ENCODE measurements at places on chromosomes 2 and 18.

GRCh38 chr2:230957756-230958391 is 32.8 kb upstream of the GPR55 start:
- DNase-seq, result no peak

GRCh38 chr18:78542204-78542603 is 437.4 kb upstream of the SALL3 start:
- no peak for DNase-seq

DNA sequence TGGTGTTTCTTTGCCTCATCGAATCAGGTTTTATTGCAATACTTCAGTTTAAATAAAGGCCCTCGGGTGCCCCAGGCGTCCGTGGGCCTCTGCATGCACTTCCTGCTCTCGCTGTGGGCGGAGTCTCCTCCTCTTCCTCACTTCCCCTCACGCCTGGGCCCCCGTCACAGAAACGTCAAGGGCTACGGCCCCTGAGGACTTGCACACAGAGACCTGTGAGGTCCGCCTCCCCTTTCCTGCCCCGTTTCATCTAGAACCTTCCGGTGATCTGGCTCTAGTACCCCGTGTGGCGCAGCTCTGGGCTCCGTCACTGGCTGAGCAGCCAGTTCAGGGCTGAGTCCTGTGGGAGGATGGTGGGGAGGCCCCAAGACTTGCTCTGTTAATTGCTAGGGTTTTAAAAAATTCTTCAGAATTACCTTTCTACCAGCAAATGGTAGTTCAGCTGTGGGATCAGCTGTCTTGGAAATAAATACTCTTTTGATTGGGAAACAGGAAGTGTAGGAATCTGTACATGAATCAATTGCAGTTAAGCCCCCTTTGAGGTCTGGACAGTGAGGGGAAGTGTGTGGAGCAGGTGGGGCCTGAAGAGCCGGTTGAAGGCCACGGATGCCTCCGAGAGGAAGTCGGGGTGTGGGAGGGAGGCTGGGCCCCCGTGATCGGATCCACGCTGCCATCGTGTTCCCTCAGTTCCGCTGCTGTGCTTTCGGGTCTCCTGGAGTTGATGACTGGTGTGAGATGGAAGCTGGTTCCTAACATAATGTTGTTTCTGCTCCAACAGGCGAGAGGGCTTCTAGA is 10.2 kb downstream of the NFATC1 start:
- no peak for DNase-seq

DNA sequence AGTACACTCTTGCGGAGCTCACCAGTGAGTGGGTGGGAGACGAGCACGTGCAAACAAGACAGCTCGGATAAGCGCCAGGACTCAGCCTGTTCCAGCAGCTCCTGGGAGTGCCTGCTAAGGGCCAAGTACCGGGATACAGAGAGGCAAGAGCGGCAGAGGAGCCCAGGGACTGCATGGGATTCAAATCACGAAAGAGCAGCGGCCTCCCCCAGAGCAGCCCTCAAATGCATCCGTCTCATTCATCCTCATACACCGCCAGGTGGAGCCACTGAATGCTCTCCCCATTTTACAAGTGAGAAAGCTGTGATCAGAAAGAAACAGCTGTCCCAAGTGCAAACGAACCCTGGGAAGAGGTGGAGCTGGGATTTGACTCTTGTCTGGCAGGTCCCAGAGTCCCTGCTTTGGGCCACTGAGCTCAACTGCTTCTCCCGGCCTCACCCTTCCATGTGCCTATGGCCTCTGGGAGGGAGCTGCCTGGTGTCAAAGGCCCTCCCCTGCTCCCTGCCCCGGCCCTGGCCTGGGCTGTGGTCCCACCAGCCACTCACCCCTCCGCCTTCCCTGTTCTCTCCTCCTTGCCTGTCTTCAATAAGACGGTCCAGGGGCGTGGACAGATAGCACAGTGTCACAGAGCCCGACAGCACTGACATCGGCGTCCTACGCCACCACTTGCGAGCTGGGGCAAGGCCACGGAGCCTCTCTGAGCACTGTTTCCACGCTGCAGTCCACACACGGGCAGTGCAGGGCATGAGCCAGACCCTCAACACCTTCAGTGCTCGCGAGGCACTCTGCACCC is 72.8 kb upstream of the TAF1B start:
- DNase-seq, result peak; percentile 47

DNA sequence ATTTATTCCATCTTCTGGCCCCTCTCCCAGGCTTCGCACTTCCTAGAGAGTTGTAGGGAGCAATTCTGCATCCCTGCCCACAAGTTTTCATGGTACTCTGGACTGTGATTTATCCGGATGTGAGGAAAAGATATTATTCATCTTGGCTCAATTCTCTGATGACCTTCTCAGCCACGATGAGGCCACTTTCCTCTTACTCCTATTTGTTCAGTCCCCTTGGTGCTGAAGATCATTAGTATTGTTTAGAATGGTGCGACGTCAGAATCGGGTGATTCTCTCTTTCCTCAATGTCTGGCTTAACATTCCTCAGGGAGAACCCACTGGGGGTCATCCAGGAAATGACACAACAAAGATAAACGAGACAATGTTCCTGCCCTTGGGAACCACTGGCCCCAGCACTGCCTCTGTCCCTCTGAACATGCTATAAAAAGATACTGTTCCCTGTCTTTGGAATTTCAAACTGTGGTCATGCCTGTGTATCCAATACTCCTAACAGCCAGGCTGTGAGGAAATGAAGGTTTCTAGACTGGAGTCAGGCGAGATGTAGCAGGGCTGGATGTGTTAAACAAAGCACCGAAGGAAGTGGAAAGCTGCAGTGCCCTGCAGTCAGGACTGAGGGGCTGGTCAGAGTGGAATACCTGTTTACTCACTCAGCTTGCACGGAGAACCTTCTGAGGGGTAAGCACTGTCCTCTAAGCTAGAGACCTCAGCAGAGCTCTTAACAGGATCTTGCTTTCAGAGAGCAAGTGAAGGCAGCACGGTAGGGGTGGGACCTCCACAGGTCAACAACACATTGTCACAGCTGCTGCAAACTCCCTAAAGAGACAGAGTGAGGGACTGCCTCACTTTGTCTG is 12.9 kb upstream of the GLI2 start:
- peak; percentile 6 for DNase-seq

- no peak for DNase-seq
Observed at GRCh38 chr2:179049546-179050311, at the start of gene CCDC141. CCDC141 (minus strand) TSS chr2:179050137; CDS start chr2:179049941, 196 bp downstream.

DNA sequence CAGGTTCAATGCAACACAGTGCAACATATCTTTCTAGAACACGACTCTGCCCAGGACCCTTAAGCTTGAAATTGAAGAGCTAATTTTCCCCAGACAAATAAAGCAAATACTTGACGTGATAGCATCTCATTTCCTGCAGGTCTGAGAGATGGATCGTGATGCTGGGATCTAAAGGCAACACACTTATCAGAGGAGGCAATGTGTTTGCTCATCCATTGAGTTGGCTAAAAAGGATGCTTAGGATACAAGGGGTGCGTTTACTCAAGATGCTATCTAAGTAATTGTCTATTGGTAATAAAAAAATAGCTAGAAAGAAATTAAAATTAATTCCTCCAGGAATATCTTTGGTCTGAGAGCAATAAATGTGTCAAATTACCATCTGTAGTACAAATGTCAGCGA is 129.0 kb downstream of the SOCS6 start:
- DNase-seq, result no peak

DNA sequence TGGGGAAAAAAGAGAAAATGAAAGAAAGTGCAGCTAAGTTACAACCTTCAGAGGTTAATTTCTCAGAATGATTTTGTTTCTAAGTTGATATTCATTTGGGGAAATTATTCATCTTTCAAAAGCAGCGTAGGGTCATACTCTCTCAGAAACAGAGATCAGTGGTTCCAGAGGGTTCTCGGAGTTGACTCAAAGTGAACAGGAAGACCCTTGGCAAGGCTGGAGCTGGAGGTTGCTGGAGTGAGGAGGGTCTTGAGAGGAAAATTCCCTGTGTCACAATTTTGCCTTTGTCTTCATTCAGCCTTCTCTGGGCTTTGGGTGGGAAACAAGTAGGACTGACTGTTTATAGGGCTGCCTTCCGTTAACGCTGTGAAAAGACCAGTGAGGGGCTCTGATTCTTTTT is 168.2 kb downstream of the ICOS start:
- no peak for DNase-seq

GRCh38 chr2:224221455-224221913 is 180.4 kb downstream of the FAM124B start:
- no peak for DNase-seq

DNA sequence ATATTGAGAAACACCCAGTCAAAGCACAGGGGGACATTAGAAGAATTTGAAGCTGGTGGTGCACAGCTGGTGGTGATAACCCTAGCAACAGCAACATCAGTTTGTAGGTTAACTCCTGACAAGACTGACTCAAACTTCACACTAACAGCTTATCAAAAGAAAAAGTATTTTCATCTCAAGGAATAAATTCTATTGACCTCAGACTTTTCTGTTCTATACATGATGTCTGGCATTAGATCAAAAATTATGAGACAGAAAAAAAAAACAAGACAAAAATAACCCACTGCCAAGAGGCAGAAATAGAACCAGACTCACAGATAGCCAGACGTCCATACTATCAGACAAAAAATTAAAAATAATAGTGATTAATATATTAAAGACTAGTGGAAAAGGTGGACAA is 126.1 kb downstream of the COL6A3 start:
- DNase-seq, result no peak

DNA sequence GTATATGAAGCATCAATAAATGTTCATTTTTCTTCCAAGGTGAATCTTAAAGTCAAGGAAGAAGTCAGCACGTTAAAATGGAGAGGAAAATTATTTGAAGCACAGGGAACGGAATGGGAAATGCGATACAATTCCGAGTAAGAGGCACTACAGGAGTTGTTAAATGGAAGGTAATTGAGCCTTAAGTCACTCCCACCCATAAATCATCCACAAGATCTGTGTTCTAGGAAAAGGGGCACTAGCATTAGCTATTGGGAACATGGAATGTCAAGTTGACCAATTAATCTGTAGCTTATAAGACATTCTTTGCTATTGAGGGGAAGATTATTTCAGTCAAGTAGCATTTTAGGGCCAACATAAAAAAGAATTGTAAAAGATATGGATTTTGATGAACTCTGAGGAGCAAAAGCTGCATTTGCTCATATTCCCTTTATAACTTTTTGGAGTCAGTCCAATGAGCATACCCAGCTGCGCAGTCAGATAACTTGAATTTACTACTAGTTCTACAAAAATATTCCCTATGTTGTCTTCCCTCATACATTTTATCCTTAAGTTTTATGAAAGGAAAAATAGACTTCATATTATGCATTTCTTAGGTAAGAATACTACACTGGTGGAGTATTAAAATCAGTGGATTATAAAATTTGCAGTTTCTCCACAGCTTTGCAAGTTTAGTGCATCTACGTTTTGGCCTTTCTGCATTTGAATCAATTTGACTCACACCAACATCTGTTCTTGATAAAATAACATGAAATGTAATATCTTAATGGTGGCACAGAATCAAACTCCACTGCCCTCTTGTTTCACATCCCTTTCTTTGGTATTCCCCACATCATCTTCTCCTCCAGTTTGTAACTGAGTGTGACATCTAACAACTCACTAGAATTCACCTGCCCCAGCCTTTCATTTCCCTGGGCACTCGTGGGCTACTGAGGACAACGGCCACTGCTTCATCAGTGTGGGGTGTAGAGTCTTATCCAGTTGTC is 95.6 kb downstream of the SP3 start:
- peak; percentile 30 for DNase-seq

DNA sequence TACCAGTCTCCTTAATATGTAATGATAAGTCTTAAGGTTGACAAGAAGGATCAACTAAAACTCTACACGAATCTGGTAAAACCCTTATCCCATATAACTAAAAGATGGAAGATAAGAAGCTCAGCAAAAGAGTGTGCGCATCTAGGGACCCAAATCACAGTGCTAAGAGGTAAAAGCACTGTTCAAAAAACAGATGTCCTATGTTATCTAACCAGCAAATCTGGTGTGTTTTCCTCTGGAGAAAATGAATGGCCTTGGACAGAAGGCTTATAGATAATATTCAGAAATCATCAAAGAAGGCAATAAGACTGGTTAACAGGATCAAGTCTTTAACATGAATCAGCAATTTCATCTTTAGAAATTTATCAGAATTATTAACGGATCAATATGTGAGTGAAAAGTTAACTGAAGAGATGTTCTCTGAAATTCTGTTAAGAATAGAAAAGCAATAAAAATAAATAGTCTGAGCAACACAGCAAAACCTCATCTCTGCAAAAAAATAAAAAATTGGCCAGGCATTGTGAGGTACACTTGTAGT is 47.1 kb downstream of the RPRD1A start:
- no peak for DNase-seq

DNA sequence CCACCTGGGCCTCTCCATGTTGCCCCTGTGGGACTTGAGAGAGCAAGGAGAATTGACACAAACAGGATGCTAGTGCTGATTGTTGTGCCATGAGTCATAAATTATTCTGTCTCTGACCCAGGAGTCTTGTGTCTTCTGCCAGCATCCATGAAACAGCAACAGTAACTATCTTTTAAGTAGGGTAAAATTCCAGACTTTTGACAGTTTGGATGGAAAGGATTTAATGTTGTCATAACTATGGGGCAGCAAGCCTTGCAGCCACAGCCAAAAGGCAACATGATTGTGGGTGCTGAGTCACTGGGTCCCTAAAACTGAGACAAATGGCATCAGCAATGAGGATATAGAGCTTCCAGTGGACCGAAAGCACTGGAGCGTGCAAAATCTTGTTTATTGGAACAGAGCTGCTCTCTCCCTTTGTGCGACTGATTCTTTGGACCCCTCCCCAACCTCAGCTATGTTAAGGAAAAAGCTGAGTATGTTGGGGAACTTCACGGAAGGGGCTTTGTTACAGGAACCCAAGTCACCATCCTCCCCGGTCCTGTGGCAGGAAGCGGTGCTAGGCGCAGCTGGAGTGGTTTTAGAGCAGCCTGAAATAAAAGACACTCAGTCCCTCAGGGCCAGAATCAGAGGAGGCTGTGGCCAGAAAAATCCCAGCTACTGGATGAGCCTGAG is 9.6 kb upstream of the ITPRIPL1 start:
- DNase-seq, result no peak

GRCh38 chr2:47334356-47335136 is 68.4 kb upstream of the MSH2 start:
- no peak for DNase-seq

DNA sequence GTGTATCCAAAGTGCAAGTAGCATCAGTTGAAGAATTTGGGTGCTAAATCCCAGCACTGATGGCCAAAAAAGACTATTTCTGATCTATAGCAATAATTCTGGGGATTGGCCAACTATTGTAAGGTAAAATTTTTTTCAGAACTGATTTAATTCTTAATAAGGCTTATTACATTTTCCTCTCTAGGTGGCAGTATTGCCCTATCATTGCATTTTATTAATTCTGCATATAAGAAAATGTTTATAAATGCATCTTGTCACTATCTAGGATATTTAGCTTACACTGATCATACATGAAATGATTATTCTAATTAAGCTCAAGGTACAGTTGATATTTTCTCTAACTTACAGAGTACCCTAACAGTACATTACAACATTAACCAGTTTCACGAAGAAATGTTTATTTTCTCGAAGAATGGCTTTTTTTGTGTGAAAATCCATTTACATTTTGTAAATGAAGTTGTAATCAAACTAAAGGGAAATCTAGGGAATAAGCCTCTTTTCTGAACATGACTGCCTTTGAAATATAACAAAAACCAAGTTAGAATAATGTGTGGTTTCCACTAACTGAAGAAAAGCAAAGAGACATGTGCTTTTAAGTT is 11.0 kb downstream of the TTN start:
- peak; percentile 2 for DNase-seq

All from skin of body (tissue), 3 donors.